Lower leg skin (tissue), 4 donors: ENCODE measurements at places on chromosomes 1 and 21. TPM values are rescaled to one million over a fixed set of nuclear protein-coding genes. Genes with fewer than 3 reads are reported as not detected.

DNA sequence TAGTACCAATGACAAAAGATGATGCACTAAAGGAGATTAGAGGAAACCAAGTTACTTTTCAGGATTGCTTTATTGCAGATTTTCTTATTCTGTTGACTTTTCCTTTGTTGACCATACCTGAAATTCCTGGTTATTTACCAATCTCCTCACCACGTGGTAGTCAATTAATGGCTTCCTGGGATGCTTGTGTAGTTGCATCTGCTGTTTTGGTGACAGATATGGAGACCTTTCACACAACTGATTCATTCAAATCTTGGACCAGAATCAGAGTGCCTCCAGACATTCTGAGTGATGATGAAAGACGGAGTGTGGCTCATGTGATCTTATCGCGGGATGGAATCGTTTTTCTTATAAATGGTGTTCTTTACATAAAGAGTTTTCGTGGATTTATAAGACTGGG is 91.3 kb downstream of the CATSPERE start:
- DNase-seq = no peak

- no peak for DNase-seq
These were observed 120.6 kb downstream of the DNM3 start for GRCh38 chr1:171961861-171962260.

DNA sequence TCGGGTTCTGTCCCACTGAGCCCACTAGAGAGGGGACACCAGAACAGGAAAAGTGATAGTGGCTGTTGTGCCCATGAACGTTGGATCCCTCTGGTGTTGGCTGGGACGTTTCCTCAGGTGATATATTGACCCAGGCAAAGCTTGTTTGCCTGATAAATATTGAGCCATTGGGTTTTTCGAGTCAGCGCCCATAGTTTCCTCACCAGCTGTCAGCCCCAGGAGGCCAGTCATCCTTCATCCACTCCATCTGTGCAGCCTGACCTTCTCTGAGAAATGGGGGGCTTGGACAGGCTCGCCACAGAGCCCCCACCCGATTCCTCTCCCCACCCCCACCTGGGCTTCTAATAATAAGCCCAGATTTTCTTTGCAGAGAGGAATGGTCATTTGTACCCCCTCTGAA is 13.3 kb downstream of the DISP3 start:
- DNase-seq = no peak

GRCh38 chr1:86356247-86356646 is 39.9 kb downstream of the ODF2L start:
- no peak for DNase-seq

DNA sequence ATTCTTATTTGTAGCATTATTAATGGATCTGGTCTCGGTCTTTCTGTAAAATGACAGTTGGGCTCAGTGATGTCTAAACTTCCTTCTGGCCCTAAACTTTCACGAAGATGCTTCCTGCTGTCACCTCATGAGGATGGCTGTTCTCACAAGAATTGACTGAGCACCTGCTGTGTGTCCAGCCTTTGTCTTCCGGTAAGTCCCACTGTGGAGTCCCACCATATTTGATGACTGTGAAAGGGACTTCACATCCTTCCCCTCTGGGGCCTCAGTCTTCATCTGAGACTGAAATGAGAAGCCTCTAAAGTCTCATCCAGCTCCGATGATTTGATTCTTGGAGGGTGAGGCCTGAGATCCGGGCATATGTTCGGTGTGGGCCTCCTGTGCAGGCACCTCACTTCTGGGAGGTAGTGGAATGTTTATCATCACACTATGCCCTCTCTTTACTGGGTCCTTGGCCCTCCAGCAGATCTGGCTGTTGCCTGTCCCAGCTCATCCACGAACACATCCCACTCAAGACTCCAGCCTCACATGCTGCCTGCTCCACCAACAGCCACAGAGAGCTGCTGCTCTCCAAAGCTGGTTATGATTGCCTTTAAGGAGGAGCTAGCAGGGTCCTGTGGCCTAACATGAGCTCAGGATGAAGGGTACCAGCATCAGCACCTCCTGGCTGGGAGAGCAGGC is 95.8 kb downstream of the KCNN3 start:
- no peak for DNase-seq

LDLRAD1 gene
- not detected for total RNA-seq

DNA sequence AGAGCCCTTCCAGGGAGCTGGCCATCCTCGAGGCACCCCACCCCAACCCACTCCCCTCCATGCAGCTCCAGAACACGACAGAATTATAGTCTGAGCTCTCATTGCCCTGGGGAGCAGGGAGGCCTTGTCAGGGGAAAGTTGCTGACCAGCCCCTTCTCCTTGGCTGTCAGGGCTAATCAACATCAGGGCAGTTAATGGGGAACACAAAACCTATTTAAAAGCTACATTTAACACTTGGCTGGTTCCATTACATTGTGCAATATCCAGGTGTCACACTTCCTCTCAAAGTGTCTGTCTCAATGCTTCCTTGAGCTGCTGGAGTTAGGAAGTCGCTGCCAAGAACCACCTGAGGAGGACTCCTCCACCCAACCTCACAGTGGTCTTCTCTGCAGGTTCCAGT is 111.8 kb upstream of the GRIK3 start:
- DNase-seq = no peak

GRCh38 chr1:246482805-246483568 is 24.1 kb downstream of the SMYD3 start:
- DNase-seq = no peak

- DNase-seq = no peak
These were observed 37.1 kb downstream of the ARID4B start for GRCh38 chr1:235290740-235291502.

DNA sequence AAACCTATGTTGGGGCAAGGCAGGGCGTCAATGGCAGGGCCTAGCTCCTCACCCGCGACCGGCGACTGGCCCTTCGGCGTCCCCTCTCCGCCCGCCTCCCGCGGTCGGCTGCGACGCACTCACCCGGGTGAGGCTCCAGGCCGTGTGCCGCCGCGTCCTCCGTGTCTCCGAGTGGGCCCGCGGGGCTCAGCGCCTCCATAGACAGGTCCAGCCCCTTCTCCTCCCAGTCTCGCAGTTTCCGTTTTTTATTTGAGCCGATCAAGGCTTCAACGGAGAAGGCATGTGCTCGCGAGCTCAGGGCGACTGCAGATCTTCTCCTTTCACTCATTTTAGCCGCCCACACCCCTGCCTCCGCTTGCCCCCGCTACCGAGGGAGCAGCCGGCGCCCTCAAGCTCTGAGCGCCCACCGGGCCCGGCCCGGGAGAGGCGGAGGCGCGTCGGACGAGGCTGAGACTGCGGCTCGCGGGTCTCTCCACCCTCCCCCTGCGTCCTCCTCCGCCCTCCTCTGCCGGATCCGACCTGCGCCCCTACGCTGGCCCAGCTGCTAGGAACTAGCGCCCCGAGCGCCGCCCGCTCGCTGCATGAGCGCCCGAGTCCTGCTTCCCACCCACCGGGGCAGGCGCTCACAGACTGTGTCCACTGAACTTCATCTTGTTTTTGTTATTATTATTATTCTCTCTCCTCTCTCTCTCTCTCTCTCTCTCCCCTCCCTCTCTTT is 516 bp downstream of the TBX15 start:
- DNase-seq = no peak

APCS gene
- total RNA-seq = not detected

- no peak for DNase-seq
These were observed 69.4 kb downstream of the GPATCH2 start for GRCh38 chr1:217561446-217561845.

- DNase-seq = no peak
These were observed 228.5 kb downstream of the LRRC40 start for GRCh38 chr1:69976896-69977295.

GRCh38 chr1:83761167-83762038 is 237.5 kb downstream of the TTLL7 start:
- DNase-seq = no peak

- no peak for DNase-seq
These were observed 152.2 kb upstream of the NFIA start for GRCh38 chr1:60930130-60930529.

GRCh38 chr1:207282058-207282457 is 39.4 kb upstream of the CD55 start:
- DNase-seq = no peak

HSPB7 gene
- 4.2 TPM for total RNA-seq

GRCh38 chr21:37737996-37738395 is 178.3 kb downstream of the KCNJ6 start:
- DNase-seq = no peak

ADORA1 gene
- total RNA-seq = 7.3 TPM

- DNase-seq = no peak
These were observed 44.4 kb downstream of the CACHD1 start for GRCh38 chr1:64514197-64514765.

HTR1D gene
- total RNA-seq = not detected
